Fibroblast of lung (primary cell): ENCODE measurements at places on chromosomes 7 and 10. TPM values are rescaled to one million over a fixed set of nuclear protein-coding genes. Genes with fewer than 3 reads are reported as not detected.

Gene UCMA
- total RNA-seq: not detected in 2 replicates

Gene NCF1
- under 0.01 TPM in 1 of 2 replicates, not detected in the other for total RNA-seq

Gene ATP5F1C
- 170 and 172 TPM in 2 replicates for total RNA-seq

DNA sequence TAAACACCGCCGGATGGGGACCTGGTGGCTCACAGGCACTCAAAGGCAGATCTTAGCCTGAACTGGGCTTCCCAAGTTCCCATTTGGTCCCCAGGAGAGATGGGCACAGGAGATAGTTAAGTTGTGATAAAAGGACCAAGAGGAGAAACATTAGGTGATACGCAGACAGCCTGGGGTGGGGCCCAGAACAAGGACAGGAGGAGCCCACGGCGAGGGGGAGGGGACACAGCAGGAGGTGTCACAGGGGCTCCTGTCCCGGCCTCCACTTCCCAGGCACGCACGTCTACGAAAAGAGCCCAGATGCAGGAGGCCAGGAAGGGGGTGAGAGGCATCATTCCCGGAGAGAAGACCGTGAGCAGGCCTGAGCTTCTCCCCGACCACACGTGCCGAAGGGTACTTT lies 16.3 kb upstream of the DNAAF5 start:
- no peak for DNase-seq

GRCh38 chr10:82628373-82628772 lies 753.4 kb downstream of the NRG3 start:
- DNase-seq: no peak

DNA sequence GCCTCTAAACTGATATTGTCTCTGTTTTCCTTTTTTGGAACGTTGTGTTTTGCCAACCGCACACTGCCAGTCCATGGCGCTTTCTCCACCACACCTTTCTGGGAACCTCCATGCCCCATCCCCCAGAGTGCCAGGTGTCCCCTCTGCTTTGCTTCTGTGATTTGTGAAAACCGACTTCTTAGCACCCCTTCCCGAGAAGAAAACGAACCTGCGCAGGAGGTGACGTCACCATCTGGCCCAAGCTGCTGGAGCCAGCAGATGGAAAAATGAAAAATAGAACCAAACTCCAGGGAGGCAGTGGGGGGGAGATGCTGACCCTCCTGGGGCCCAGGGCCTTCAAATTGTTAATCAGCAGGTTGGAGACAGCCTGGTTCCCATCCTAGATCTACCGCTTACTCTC lies 103.8 kb downstream of the HTR5A start:
- DNase-seq: no peak
